ENCODE measurements at places on chromosomes 3 and 15.
A peak's percentile ranks its signal among the peaks of the same experiment; 100 is the strongest.

GRCh38 chr15:90840157-90840855, 28.1 kb upstream of the FURIN start:
- no peaks in the 10 kb centered on the region for H3K27me3 ChIP-seq
- H3K4me1 ChIP-seq: peaks cover 30% of the 10 kb centered on the region
- no peak overlapping the region for H3K4me3 ChIP-seq
- no peaks in the 10 kb centered on the region for H3K36me3 ChIP-seq
- no peak for DNase-seq
- peak overlapping the region; percentile 84 for H3K27ac ChIP-seq

GRCh38 chr15:74383286-74383685, 15.8 kb upstream of the CYP11A1 start:
- no peaks in the 10 kb centered on the region for H3K27me3 ChIP-seq
- no peak for DNase-seq
- H3K4me3 ChIP-seq: no peak overlapping the region
- peaks cover 55% of the 10 kb centered on the region for H3K4me1 ChIP-seq

- no peak for DNase-seq
- H3K4me3 ChIP-seq: peak overlapping the region; percentile 79
- no peaks in the 10 kb centered on the region for H3K27me3 ChIP-seq
- peaks cover 6% of the 10 kb centered on the region for H3K4me1 ChIP-seq
These were observed 3.0 kb downstream of the ARHGAP31 start for GRCh38 chr3:119297169-119297568.

GRCh38 chr3:134094491-134094890, 64.8 kb upstream of the SLCO2A1 start:
- H3K27ac ChIP-seq: no peak overlapping the region
- no peak overlapping the region for H3K4me3 ChIP-seq
- no peaks in the 10 kb centered on the region for H3K27me3 ChIP-seq
